ENCODE measurements at places on chromosomes 12 and 14.

GRCh38 chr14:89674936-89675335, 257.9 kb upstream of the FOXN3 start:
- DNase-seq = no peak

DNA sequence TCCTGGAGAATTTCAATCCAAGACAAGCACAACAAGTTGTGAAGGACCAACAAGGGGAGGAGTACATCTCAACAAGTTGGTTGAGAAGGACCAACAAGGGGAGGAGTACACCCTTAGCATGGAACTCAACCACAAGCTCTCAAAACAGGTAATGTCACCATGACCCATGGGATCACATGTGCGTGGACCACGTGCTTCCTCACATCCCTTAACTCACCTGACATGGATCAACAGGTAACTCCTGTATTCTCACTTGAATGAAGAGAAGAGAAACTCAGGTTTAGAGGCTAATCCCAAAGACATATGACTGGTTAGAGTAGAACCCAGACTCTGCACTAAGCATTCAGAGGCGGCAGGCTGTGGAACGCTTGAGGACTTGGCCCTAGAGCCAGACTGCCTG, 6.2 kb downstream of the CRACR2A start:
- no peak for DNase-seq

- no peak for DNase-seq
Observed at GRCh38 chr14:31206536-31207286, 882 bp downstream of the HECTD1 start.

DNA sequence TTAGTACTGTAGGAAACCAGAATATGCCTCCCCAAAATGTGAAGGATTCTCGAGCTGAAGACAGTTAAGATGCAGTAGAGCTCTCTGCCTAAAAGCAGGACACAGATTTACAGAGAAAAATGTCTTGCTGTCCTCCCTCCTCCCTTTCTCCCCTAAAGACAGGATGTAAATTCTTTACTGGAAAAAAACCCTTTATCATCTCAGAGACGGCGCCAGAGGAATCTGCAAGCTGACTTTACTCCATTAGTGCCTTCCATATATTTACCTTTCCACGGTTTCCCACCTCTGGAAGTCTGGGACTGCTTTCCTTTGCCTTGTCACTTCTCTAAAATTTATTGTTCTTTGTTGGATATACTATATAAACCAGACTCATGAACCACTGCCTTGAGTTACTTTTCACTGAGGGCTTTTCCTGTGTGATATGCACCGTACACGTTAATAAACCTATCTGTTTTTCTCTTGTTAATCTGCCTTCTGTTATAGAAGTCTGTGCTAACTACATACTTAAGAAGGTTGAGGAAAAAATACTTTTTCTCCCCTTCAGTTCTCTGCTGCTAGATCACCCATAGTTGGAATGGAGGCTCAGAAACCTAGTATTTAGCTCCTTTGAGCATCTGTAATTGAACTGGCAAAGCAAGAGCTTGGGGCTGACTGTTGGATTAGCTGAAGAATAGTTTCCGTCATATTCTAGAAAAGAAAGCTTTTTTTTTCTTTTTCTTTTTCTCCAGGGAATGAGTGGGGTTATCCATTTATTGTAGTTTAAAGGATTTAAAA, 99.9 kb downstream of the RAD51B start:
- DNase-seq = no peak

GRCh38 chr14:77086017-77086727, 11.9 kb upstream of the CIPC start:
- DNase-seq = no peak

GRCh38 chr12:64724201-64724745, 34.9 kb downstream of the GNS start:
- DNase-seq = no peak

- no peak for DNase-seq
Observed at GRCh38 chr12:124539084-124540041, 28.0 kb downstream of the NCOR2 start.

- DNase-seq = peak; percentile 40
Observed at GRCh38 chr12:16165506-16165905, 112.0 kb downstream of the SLC15A5 start.

GRCh38 chr12:91216871-91217270, 34.3 kb upstream of the DCN start:
- no peak for DNase-seq

DNA sequence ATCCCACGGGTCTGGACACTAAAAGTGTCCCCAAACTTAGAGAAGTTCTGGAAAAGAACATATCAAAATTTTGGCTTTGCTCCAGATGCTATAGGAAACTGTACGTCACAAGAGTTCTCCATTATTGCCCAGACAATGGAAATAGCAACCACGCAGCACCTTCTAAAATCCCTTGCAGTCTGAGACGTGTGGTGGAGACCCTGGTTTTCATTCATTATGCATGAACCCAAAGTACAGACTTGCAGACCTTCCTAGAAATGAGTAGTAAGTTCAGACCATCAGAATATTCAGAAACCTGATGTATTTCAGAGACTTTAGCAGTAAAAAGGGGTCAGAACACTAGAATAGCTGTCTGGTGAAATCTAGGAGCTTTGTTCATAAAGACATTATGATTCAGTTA, 50.0 kb upstream of the BCL2L14 start:
- no peak for DNase-seq

DNA sequence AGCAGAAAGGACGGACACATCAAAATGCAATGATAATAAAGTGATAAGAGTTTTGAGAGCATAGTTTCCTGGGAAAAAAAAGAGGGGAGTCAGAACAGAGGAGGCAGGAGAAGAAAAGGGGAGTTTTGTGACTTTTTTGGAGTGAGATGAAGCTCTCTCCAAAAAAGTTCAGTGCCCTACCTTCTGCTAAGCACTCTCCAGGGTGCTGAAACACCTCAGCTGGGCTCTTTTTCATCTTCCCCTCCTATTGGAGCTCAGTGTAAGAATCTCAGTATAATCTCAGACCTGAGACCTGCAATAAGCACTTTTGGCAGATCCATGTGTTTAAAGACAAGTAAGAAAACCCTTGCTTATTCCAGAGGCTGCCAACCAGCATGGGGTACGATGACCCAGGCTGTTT, 58.9 kb upstream of the SRRM4 start:
- no peak for DNase-seq

- no peak for DNase-seq
Observed at GRCh38 chr14:39912192-39913100, 480.2 kb upstream of the FBXO33 start.

DNA sequence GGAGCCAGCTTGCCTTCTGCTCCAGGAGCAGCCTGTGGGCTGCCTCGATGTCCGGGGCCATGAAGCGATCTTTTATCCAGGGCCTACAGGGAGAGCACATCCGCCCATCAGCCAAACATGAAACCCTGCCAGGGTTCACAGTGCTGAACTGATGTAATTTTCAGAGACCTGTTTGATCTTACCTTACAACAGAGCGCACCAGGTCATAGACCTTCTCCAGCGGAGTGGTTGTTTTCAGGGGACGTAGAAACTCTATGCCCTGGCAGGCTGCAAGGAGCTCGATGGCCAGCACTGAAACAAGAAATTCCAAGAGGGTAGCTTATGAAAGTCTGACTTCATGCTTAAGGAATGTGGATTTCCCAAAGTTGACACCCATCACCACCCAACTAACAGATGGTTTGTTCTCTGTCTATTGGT, 19.7 kb downstream of the HAL start:
- no peak for DNase-seq

DNA sequence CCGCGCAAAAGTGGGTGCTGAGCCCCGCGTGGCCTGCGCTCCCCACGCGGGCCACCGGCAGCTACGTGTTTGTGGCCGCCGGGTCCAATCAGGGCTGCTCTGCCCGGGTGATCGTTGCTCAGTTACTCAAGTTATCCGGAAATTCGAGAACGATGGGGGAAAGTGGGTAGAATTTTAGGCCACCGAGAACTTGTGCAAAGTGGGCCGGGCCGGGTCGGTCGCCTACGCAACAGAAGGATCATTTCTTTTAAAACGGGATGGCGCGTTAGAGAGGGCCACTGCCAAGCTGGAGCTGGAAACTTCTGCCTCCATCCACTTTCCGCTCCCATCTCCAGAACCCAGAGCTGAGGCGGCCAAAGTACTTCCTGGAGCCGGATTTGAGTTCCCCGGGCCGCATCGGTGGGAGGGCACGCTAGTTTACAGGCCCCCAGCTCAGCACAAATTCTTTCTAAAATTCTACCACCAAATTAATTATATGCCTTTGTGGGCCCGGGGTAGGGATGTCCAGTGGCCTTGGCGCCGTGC, 3.5 kb downstream of the RFX4 start:
- DNase-seq = no peak

- no peak for DNase-seq
Observed at GRCh38 chr14:80699861-80700260, 241.7 kb downstream of the CEP128 start.

GRCh38 chr12:96271469-96272199, 77.5 kb downstream of the ELK3 start:
- DNase-seq = no peak

DNA sequence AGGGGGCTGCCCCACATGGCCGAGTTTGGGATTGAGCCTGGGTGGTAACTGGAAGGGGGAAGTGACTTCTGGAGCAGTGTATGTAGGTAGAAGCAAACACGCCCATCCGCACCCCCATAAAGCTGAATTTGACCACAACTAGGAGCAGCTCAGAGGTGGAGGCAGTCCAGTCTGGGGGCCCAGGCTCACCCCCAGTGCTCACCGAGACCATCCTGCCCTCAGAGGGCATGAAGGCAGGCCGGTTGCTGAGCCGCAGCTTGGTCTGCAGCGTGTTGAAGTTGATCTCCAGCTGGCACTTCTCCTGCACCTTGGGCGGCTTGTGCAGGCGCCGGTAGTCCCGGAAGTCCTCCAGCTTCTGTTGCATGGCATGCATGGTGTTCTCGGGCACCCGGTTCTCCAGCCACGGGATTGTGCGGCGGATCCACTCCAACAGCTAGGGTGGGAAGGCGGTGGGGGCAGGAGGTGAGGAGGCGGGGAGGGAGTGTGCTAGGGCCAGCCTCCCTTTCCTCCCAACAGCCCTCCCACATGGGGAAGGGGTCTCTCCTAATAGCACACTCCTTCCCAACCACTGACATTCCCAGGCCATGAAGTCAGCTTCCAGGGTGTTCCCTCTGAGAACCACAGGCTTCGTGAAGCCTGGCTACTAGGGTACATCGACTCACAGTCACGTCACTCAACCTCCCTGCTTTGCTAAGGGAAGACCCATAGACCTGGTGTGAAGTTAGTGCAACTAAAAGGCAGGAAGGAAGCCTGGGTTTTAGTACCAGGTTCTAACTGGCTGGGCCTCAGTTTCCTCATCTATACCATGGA, 87.0 kb downstream of the ACTN1 start:
- peak; percentile 18 for DNase-seq

- no peak for DNase-seq
Observed at GRCh38 chr14:101827286-101827685, 65.8 kb downstream of the PPP2R5C start.

DNA sequence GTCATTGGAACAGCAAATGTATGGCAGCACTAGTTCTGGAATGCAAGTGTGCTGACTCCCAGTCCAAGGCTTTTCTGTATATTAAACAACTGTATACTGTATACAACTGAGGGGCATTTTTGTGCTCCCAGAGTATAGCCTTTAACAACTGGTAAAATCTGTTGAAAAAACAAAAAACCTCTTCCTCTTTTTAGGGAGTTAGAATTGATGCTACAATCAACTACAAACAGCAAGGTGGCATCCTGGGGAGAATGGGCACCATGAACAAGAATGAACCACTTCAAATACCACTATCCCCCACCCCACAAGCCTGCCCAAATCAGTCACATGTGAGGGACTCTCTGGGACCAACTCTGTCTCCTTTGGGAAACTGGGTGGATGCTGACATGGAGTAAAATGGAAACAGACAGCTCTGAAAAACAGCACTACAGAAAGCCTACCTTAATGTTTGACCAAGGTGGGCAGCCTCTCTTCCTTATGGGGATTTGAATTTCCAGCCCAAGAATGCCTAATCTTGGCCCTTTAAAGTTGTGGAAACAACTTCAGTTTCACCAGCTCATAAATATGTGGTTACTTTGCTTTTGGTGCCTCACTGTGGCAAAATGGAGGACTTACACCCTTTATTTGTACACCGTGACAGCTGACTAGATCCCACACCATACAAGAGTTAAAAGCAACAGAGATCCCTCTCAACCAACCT, 7.5 kb downstream of the VTI1B start:
- DNase-seq = peak; percentile 64

GRCh38 chr12:12788675-12789368, 3.4 kb downstream of the APOLD1 start:
- peak; percentile 59 for DNase-seq

- peak; percentile 4 for DNase-seq
Observed at GRCh38 chr14:35470755-35471154, 63.2 kb upstream of the INSM2 start.

- DNase-seq = peak; percentile 62
Observed at GRCh38 chr14:38357557-38357956, 101.7 kb upstream of the CLEC14A start.

GRCh38 chr12:19457561-19457960, 18.3 kb downstream of the AEBP2 start:
- DNase-seq = no peak

- DNase-seq = no peak
Observed at GRCh38 chr14:27686137-27686536, 1080.5 kb upstream of the FOXG1 start.

DNA sequence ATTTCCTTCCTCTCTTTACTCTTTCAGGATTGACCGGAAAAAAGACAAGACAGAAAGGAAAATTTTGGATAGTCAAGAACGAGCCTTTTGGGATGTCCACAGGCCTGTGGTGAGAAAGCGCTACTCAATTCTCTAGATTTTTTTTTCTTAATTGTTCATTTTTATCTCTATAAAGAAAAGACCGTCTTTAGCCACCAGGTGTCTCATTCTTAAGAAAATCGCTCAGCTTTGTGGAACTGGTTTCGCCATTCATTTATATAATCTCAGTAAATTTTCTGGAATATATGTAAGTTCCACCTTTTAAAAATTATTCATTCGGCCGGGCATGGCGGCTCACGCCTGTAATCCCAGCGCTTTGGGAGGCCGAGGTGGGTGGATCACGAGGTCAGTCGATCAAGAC, 421.1 kb downstream of the DPF3 start:
- DNase-seq = no peak

DNA sequence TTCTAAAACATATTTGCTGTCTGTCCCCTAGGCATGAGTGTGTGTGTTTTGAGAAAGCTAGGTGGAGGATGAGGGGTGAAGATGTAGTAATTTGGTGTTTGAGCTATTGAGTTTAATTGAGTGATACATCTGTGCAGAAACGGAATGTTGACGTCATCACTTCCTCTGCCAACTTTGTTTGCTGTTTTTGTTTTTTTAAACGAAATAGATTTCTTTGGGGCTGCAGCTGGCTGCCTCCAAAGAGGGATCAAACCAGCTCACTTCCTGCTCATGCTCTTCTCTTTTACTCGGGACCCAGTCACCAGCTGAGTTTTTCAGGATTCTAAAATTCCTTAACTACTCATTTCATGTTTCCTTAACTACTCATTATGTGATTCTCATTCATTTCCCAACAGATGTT, 19.5 kb upstream of the CRACR2A start:
- no peak for DNase-seq

GRCh38 chr12:108287227-108287626, 51.9 kb downstream of the CMKLR1 start:
- DNase-seq = no peak

DNA sequence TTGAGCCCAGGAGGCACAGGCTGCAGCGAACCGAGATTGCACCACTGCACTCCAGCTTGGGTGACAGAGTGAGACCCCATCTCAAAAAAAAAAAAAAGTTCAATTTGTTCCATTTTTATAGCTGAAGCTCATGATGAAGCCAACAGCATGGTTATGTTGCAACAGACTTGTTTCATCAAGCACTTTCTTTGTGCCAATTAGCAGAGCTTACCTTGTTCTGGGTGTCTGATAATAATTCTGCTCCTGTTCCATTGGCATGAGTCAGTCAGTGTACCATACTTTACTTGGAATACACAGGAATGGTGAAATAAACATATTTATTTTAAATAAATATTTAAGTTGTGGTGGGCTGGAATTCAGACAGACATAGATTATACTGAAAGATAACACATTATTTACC, 100.8 kb upstream of the DAAM1 start:
- no peak for DNase-seq
